ENCODE measurements at places on chromosomes 2 and 18.
A peak's percentile ranks its signal among the peaks of the same experiment; 100 is the strongest.

DNA sequence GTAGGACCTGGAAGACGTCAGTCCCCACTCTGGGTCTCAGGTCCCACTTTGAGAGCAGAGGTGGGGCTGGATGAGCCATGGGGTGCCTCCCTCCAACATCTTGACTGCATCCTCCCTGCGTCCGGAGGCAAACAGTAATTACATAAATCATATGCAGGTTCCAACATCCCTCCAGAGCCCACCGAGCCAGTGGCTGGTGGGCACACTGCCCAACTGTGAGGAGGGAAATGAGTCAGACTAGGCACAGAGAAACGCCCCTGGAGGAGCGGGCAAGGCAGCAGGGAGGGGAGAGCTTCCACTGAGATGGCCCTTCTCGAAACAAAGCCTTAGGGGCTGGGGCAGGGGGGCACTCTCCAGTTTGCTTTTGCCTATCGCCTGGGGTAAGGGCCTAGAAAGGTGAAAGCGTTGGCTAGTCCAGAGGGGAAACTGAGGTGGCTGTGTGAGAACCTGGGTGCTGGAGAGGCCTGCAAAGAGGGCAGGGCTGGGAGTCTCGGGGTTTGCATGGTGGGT, 168.2 kb upstream of the MYCN start:
- no peak for DNase-seq

DNA sequence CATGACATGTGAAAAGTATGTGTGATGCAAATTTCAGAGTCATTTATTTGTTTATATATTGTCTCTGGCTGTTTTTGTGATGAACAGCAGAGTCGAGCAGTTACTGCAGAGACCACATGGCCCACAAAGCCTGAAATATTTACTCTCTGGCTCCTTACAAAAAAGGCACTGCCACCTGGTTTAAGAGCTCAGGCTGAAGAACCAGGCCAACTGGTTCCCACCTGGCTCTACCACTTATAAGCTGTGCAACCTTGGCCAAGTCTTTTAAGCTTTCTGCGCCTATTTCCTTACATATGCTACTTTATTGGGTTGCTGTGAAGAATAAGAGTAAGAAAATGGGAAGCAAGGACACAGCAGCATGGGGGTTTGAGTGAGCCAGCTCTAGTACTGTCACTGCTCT, 207.6 kb downstream of the L3MBTL4 start:
- DNase-seq: no peak

- no peak for DNase-seq
These were observed 152.8 kb upstream of the COPS8 start for GRCh38 chr2:236932831-236933361.

DNA sequence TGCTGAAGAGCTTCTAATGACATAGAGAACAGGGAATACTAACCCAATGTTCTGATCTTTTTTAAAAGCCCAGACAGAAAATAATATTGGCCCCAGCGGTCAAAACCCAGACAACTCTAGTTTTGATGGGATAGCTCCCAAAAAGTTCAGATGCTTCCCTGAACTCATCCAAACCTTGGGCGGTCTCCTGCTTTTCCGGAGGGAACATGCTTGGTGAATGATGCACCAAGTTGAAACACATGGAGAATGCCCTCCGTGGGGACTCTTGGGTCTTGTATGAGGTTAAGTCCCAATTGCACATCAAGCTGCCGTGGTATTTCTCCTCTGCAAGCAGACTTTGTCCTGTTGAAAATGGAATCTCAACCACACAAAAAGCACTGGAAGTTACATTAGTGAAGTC, 120.7 kb upstream of the CTAGE1 start:
- no peak for DNase-seq

DNA sequence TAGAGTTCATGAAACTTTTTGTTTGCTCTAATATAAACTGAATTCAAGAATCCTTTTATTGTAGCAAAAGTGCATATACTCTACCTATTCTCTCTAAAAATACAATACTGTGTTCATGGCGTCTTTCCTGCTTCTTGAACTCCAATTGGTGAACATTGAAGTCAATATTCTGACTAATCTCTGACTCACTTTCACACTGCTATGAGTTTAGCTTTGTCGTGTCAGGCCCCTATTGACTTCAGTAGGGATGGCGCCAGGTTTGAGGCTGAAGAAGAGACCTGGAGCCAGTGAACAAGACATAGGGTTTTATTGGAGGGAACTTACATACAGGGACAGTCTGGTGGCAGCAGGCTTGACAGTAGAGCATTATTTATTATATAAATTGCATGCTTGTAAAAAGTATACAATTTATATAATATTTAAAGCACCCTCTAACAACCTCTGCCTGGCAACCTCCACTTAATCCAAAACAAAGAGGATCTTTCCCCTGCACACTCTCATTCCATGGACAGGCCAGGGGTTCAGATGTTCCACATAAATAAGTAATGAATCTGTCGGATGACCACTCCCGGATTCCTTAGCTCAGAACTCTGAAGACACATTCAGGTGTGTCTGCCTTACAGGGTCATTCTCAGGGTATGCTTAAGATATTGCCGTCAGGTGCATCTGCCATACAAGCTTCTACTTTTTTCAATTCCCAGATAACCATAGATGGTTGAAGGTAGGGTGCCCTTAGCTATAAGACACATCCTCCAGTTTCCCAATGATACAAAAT, 141.0 kb downstream of the CERS6 start:
- no peak for DNase-seq

DNA sequence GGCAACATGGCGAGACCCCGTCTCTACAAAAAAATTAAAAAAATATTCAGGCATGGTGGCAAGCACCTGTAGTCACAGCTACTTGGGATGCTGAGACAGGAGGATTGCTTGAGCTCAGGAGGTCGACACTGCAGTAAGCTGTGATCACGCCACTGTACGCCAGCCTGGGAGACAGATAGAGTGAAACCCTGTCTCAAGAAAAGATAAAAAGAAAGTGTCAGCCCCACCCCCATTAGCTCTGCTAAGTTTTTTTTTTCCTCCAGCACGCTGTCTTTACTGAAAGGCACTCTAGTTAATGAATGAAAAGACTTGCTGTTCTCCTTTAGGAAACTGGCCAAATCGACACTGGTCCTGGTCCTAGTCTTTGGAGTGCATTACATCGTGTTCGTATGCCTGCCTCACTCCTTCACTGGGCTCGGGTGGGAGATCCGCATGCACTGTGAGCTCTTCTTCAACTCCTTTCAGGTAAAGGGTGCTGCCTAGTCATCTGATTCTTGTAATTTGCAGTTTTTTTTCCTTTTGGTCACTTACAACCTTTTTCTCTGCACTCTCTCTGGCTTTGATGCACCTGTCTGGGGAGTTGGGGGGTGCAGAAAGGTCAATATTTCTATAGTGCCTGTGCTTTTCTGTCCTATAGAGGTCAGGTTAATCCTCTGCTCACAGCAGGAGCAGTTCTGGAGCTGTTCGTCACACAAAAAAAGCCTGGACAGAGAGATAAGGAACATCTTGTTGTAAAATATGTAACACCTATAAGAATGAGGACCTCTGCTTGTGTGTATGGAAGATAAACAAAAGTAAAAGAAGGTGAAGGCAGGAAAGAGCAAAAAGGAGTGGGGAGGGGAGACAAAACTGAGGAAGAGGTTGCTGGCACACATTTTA, 82.3 kb downstream of the PTH2R start:
- no peak for DNase-seq

DNA sequence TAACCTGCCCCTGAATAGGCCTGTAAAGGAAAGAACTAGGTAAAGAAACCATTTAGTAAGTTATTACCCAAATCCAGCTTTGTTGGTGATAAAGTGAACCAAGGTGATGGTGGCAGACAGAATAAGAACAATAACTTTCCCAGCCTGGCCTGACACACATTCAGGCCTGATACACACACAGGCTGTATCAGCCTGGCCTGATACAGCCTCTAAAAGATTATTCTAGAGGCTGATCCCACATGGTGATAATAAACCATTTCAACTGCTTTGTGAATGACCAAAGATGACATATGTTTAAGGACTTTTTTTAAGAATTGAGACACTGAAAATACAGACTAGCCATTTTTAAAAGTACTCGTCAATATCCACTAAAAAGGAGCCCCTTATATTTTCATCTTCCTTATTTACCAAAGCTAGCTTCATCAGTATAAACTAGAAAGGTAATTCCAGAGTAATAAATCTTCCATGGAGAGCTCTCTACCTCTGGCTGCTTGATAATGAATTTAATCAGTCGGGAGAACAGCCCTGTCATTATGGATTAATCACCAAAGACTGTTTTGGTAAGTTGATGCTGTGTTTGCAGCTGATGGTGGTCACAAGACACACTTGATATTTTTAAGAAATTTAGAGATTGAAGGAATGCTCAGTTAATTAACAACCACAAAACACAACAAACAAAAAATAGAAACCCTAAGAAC, 77.2 kb downstream of the SLC8A1 start:
- no peak for DNase-seq

- peak; percentile 76 for DNase-seq
These were observed 6.6 kb downstream of the DSG3 start for GRCh38 chr18:31454066-31454708.

DNA sequence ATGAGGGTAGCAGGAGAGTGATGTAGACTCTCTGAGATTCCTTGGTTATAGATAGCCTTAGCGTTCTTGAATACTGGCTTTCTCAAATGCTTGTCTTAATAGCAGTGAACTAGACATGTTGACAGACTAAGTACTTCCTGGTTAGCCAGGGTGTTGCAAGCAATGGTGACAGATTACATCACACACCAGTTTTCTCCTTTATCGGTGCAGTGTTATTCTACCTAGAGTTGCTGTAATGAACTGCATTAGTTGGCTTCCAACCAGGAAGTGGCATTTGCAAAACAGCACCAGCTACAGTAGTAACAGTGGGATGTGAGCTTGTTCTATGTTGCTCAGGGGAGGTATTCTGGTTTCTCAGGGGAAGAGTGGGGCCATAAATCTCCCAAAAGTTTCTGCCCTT, 582.2 kb upstream of the DDX18 start:
- DNase-seq: no peak

- DNase-seq: peak; percentile 8
These were observed 7.6 kb upstream of the PRKCE start for GRCh38 chr2:45643543-45644542.

- no peak for DNase-seq
These were observed 1348.6 kb upstream of the ACVR2A start for GRCh38 chr2:146496248-146496647.

DNA sequence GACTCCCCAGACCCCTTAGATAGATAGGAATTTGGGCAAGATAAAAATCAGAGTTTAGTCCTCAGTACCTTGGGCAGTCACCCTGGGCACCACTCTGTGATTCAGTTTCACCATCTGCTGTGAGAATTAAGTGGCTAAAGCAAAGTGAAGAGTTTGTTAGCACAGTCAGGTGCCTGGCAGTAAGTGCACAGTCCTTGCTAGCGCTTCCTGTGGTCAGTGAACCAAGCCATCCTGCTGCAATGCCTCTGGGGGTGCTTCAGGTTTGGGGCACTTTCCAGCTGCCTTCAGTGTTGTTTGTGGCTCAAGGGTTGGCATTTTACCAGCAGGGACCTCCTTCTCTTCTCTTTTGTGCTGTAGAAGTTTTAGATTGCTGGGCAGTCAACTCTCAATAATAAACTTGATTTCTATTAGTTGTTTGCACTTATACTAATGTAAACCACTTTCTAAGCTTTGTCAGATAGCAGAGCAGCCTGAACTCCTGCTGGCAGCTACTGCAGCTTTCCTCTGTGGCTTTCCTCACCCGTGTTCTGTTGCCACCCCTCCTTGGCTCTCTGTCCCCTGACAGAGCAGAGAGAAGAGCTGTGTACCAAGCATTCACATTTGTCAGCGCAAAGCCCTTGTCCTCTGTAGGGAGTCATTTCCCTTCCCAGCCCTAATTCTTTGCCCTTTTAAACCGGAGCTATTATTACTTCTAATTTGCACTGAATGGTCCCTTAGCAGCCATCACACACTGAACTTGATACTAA, 48.4 kb upstream of the RMP24 start:
- no peak for DNase-seq

GRCh38 chr18:42976869-42977590, 138.5 kb downstream of the RIT2 start:
- no peak for DNase-seq

DNA sequence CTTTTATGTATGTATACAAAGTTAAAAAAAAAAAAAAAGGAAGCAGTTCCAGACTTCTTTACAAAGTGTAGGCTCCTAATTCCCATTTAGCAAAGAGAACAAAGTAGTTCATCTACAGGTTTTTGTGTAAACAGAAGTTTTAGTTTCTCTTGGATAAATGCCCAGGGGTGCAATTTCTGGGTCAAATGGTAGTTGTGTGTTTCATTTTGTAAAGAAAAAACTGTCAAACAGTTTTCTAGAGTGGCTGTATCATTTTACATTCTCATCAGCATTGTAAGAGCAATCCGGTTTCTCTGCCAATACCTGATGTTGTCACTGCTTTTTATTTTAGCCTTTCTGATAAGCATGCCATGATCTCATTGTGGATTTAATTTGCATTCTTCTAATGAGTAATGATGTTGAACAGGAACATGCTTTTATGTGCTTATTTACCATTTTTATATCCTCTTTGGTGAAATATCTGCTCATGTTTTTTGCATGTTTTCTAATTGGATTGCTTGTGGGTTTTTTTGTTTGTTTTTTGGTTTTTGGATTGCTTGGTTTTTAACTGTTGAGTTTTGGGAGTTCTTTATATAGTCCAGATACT, 16.6 kb upstream of the PSME4 start:
- no peak for DNase-seq

DNA sequence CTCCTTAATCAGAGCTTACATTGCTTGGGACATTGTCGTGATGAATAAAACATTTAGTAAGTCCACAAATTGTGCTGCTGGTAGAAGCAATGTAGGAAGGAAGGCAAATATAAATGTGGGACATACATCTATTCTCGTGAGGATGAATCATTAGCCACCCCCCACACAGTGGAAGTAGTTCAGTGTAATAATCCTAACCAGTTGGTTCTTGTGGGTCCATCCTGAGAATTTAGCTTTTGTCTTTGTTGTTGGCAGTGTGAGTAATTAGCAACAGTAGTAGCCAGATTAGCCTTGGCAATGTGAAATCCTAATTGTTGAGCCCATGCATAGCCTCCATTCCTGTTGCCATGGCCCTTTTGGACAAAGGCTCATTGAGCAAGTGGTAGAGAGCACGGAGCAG, 532.1 kb downstream of the FBXO15 start:
- peak; percentile 4 for DNase-seq

DNA sequence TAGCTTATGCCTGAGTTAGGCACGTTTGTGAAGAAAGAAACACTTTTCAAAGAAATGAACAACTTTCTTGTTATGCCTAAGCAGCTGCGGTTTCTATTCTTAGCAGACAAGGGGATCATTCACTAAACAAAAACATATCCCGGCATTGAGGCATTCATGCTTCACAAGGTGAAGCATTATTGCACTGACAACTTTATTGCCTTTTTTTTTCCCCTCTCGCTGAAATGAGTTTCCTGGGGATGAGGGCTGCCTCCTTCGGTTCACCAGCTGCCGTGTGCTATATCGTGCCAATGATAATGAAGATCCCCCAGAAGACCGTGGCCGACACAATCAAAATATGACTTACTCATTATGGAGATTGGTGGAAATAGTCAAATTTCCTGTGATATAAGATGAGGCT, 288.2 kb upstream of the ST6GAL2 start:
- no peak for DNase-seq

GRCh38 chr18:28801876-28802275, 624.9 kb upstream of the CDH2 start:
- DNase-seq: no peak

- no peak for DNase-seq
These were observed 13.0 kb upstream of the KLF11 start for GRCh38 chr2:10030311-10030736.

All from RCC 7860 (cell line).